ENCODE measurements at places on chromosomes 7 and 10.

DNA sequence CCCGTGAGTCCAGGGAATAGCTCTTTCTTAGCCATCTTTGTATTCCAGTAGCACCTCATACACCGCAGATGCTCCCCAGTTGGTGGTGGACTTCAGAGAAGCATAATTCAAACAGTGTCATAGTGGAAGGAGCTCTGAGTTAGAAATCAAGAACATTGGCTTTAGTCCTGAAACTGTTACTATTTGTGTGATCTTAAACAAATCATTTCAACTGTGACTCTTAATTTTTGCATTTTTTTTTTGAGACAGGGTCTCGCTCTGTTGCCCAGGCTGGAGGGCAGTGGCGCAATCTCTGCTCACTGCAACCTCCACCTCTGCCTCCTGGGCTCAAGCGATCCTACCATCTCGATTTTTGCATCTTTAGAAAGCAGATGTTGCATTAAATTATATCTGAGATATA, 1.8 kb downstream of the BPGM start:
- no peak for DNase-seq

GRCh38 chr10:112973805-112974204, 23.8 kb downstream of the TCF7L2 start:
- no peak for DNase-seq

DNA sequence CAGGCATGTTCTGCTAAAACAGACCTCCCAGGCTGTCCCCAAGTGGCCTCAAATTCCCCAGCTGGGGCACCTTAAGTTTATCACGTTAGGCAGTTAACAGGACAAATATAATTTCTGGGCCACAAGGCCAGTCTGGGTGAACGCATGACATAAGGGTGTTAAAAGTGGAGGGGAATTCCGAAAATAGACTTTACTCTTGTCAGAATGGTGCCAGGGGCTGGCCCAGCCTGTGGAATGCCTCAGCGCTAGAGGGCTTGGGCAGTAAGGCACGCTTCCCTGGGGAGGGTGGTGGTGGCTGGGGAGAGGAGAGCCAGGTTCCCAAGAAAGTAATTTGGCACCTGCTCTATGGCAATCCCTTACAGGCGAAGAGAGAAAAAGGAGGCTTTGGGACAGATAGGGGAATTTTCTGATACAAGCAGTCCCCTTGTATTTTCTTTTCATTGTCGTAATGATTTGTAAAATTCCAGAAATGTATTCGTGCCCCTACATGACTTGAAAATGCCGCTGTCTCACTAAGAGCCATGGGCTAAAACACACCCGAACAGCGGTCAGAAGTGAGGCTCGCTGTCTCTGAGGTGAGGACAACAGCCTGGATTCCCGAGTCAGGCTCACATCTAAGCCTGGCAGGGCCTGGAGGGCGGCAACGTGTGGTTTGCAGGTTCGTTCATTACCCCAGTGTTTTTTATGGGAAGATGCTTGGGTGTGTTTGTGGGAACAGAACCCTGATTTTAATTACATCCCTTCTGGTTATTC, 463.2 kb upstream of the GALNT17 start:
- no peak for DNase-seq

GRCh38 chr7:83038787-83039186, 123.9 kb downstream of the PCLO start:
- no peak for DNase-seq

DNA sequence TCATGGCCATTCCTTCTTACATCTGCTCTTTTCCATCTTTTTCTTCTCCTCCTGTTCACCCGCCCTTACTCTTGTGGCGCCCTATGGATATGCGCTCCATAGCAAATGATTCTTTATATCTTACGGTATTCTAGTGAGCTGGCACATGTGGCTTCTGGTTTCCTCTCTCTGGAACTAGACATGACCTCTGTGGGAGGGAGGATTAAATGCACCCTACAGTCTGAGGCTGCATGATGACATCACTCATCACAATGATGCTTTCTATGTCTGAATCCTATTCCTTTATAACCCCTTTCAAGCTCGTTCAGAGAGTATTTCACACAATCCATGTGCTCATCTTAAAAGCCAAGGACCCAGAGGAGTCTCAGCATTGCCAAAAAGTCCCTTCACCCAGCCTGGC, 153.3 kb downstream of the EGFR start:
- no peak for DNase-seq

DNA sequence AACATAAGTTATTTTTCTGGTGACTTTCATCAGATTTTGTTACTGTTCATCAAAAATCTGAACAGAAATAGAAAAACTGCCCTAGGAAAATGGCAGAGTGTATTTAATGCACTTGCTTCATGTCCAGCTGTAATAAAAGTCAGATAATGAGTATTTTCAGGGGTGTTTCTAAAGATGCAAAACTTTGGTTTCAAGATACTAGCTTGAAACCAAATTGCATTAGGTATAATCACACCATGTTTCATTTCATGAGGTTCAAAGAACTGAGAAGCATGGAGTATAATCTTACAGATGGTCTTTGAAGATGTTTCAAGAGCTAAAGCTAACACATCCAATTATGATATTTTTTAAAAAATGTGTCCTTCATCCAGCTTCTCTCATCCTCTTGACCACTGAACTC, 128.9 kb downstream of the NRCAM start:
- DNase-seq: no peak

DNA sequence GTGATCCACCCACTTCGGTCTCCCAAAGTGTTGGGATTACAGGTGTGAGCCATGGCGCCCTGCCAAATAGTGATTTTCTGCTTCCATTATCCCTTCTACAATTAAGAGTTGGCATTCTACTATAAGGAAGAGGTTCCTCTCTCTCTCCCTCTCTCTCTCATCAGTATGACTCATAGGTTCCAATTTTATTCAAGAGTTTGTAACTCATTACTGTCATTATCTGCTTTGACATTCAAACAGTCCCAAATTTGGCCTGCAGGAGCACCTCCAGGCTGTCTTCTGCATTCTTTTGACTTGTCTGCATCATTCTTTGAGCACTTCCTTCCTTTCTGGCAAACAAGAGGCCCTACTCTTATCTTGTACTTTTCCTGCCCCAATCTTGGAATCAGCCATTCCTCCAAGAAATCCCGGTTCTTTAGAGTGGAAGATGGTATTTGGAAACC, 33.2 kb upstream of the CALU start:
- DNase-seq: no peak

GRCh38 chr10:91643700-91644099, 10.8 kb upstream of the PPP1R3C start:
- no peak for DNase-seq

- no peak for DNase-seq
Observed at GRCh38 chr10:12940791-12941190, 60.7 kb downstream of the CCDC3 start.

GRCh38 chr10:6213908-6214307, 11.2 kb downstream of the PFKFB3 start:
- no peak for DNase-seq

GRCh38 chr7:130913639-130914553, 179.9 kb upstream of the KLF14 start:
- no peak for DNase-seq

DNA sequence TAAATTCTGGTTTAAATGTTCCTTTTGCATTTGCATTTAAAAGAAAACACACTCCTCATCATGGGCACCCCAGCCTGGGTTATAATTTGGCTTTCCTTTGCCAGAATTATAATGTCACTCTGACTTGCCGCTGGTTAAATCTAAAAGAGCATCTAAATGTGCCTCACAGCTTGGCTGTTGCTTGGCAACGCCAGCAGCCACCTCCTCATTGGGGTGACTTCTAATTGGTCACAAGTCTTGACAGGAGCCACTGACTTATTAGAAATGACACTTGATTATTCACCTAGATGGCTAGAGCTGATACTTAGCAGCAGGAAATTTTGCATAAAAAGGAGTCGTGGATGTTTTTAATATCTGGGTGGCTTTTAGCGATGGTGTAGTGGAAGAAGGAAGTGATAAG, 114.3 kb downstream of the TBXAS1 start:
- no peak for DNase-seq

DNA sequence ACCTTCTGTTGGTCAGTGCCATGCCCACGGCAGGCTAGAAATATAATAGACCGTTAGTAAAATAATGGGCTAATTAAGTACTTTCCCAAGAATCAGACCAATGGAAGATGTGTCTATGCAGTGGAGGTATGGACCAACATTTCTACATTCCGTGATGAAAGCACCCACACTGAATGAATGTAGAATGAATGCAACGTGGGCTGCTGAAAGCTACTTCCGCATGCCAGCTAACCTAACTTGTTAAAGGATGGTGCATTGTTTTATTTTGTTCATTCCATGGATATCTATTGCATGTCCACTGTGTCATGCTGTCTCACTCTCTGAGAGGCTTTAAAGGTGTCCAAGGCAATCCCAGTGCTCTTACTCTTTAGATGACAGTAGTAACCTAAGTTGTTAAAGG, 112.9 kb upstream of the CAV2 start:
- DNase-seq: no peak

DNA sequence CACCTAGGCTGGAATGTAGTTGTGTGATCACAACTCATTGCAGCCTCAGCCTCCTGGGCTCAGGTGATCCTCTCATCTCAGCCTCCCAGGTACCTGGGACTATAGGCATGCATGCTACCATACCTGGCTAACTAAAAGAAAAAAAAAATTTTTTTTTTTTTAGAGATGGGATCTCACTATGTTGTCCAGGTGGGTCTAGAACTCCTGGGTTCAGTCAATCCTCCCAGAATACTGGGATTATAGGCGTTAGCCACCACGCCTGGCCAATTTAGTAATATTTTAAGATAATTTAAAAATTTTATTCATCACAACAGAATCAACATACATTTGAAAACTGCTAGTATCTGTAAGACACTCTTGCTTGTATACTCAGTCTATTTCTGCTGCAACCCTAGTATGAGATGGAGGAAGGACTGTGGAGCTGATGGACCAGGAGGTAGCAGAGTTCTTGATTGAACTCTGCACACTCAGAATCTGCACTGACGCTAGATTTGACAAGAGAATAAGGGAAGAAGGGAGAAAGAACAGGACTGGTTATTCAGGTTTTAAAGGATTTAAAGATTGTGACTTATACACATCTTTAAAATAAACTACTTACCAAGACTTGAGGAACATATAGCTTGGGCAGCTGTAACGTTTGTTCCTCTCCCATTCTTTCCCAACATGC, 57.6 kb downstream of the VCL start:
- no peak for DNase-seq

- DNase-seq: no peak
Observed at GRCh38 chr10:131033166-131034085, 278.1 kb downstream of the TCERG1L start.

DNA sequence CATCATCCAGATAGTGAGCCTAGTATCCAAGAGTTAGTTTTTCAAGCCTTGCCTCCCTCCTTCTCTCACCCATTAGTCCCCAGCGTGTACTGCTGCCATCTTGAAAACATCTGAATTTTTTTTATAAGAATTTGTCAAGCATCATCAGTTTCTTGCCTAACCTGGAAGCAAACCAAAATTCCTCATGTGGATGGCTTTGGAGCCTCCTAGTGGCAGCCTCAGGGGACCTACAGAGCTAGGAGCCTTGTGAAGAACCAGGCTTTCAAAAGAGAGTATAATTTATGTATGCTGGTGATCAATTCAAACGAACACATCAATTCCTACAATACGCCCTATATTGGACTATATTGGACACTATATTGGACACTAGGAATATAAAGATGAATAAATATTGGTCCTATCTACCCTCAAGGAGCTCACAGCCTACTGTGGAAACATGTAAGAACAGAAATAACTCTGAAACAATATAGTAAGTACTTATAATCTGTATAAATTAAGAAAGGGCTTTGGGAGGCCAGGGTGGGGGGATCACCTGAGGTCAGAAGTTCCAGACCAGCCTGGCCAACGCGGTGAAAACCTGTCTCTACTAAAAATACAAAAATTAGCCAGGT, 63.4 kb downstream of the HPSE2 start:
- DNase-seq: no peak

GRCh38 chr7:51311166-51311565, 5.4 kb downstream of the COBL start:
- no peak for DNase-seq

DNA sequence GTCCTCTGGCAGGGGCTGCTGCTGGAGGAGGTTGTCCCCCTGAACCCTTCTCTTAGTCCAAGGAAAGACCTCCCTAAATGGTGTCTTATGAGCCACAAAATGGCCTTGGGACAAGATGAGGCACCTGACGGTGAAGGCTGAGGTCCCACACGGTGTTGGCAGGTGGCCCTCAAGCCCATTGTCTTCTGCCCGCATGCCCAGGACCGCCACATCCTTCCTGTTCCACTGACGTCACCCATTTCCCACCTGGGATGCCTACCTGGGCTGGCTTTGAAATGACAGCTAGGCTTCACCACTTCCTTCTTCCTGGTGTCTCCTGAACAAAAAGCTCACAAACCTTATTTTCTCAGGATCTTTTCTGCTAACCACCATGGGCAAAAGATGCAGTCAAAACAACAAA, 2.1 kb upstream of the DMBT1 start:
- no peak for DNase-seq

- DNase-seq: no peak
Observed at GRCh38 chr10:5666841-5667630, 641 bp upstream of the ASB13 start.

DNA sequence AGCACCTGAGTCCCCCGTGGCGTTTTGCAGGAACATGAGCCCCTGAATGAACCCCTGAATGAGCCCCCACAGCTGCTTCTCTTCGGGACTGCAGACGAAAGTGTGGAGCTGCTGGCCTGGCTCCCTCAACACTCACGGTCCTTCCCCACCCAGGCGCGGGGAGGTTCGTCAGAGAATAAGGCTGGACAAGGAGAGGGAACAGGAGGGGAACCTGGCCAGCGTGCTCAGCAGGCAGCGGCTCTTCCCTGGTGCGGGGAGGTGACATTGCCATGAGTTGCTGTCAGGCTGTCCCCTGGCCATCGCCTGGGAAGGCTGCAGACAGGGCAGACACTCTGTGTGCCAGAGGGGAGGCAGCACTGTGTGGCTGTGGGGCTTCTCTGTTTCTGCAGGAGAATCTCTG, 80.9 kb upstream of the SHH start:
- no peak for DNase-seq

GRCh38 chr7:16778476-16778875, 24.9 kb downstream of the TSPAN13 start:
- no peak for DNase-seq

DNA sequence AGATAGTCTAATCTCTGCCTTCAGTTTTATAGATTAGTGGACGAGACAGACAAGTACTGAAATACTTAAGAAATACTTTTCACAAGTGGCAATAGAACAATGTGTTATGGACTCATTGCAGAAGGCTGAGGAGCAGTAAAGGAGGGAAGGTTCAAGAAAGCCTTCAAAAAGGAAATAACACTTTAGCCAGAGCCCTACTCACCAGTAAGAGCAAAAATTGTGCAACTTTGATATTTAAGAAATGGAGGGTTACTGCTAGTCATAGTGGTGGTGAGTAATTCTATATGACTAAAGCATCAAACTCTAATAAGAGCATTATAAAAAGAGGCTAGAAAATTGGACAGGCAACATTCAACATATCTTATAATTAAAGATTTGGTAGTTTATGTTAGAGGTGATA, 28.8 kb downstream of the PTPN12 start:
- no peak for DNase-seq

DNA sequence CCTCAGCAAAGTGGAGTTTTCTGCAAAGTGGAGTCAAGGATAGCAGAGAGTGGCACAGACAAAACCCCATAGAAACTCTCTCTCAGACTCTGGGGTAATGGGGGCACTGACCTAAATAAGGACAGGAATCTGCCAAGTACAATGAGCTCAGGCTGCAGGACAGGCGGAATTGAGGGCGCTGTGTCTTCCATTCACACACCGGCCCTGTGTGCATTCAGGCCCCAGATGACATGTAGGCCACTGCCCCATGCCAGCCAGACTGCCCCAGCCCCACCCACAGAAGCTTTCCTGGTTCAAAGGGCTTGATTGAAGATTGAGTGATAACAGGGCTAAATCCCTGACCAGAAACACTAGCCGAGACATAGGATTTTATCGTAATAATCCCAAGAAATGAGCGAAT, 52.7 kb downstream of the EEPD1 start:
- no peak for DNase-seq

Data from cerebellar nuclear complex (tissue), 1 donor.